Activated CD4-positive, alpha-beta T cell treated with anti-CD3 and anti-CD28 coated beads, Interleukin-2, amount 50 U/mL, for 24 hours (primary cell): ENCODE measurements at places on chromosomes 11 and 22.
A peak's percentile ranks its signal among the peaks of the same experiment; 100 is the strongest.

DNA sequence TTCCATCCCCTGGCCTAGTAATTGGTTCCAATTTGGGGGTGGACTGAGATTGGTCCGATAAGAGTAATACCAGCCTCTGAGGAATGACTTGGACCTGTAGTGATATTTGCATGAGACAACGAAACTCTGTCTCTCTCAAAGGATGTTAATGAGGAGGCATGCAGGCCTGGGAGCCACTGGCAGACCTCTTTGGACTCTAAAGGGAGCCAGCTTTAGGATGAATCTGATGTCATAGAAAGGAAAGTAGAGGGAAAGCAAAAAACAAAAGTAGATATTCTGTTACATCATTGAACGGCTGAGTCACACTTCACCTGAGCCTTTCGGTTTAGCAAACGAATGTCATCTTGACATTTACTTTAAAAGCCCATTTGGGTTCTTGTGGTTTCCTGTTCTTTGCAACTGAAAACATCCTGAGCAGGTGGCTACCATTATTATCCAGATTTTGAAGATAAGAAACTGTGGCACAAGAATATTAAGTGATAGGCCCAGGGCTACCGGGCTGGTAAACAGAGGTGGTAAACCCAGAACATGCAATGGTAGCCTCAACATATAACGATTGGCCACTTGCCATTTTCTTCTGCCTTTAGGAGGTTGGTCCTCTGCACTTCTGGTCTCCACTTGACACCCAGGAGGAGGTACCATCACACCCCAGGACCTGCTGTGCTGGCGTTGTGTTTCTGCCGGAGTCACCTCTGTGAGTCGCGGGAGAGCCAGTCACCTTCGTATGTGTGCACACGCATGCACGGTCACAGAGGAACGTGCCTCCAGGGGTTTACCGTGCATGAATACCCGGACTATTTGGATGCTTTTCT, 42.7 kb downstream of the RTL6 start:
- DNase-seq: peak; percentile 18

DNA sequence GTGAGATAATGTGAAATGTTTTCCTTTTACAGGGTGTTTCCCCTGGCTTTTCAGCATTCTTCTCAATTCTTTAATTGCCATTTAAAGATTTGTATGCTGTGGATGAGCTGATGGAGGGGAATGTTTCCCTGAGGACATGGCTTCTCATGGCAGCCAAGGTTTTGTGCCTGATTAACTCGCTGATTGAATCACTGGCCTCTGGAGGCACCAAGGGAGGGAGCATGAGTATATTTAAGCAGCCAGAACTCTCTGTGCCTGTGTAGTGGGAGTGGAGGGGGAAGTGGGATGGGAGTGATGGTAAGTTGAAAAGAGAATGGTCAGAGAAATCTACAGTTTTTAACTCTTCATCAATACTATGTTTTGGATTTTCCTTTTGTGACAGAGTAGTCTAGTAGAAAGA, 88.7 kb downstream of the STIM1 start:
- no peak for DNase-seq

GRCh38 chr22:38924347-38924952, 33.0 kb upstream of the APOBEC3A start:
- no peak for DNase-seq

DNA sequence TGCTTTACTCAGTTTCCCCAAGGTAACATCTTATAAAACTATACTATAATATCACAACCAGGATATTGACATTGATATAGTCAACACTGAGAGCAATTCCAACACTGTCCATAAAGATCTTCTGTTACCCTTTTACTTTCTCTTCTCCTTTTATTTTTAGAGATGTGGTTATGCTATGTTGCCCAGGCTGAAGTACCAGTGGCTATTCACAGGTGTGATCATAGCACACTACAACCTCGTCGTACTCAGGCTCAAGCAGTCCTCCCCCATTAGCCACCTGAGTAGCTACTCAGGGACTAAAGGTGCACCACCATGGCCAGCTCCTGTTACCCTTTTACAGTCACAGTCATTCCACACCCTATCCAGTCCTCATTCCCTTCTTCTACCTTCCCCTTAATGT, 119.7 kb downstream of the CWF19L2 start:
- no peak for DNase-seq

- DNase-seq: no peak
These were observed 42.4 kb downstream of the OSBP start for GRCh38 chr11:59573216-59573615.

GRCh38 chr11:61198361-61198760, 5.0 kb upstream of the PGA3 start:
- DNase-seq: no peak

- DNase-seq: no peak
These were observed 12.9 kb downstream of the ABTB2 start for GRCh38 chr11:34344768-34345539.

- no peak for DNase-seq
These were observed 134.4 kb downstream of the CTTN start for GRCh38 chr11:70532731-70533130.

DNA sequence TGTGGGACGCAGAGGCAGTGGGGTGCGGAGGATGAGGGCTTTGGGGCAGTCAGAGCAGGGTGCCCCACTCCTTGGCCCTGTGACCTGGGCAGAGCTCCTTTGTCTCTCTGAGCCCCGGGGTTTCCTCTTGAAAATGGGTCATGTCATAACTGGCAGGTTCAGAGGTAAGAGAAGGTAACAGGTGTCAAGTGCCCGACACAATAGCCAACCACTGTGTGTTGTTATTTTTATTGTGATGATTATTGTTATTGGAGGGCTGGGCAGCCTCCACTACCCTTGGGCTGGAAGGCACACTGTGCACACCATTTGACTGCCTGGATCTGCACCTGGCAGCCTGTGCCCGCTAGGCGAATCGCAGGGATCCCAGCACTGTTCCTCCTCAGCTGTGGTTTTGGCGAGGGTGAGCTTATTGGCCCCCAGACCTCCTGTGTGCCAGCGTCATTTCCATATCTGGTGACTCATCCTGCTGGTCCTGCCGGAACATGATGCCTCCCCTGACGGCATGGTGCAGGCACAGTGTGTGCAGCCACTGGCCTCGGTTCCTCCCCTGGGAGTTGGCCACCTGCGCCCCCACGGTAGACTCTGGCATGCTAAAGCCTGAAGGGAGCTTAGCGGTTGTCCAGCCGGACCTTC, 15.4 kb upstream of the SOX10 start:
- DNase-seq: no peak

- no peak for DNase-seq
These were observed 46.4 kb downstream of the ARHGAP20 start for GRCh38 chr11:110665689-110666465.

DNA sequence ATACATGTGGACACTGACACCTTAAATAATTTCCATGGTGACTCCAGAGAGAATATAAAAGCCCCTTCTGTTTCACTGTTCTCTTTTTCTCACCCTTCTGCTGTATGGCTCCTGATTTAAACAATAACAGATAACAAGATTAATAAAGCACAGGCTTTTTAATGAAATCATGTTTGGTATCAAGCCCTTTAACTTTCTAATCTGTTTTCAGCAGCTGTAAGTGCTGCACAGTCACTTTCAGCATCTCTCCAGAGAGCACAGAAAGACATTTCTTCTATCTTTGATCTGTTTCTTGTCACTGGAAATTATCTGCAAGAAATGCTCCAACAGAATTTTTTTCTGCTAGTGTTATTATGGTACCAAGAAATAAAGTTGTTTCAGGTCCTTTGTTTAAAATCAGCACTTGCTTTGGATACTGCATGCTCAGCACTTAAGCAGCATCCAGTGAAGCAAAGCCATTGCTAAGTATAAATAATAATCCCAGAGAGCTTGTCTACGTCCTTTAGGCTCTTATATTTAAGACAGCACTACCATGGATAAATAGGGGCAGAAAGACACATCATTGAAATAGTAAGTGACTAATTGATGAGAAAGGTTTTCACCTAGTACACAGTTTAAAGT, 134.2 kb upstream of the CARD18 start:
- no peak for DNase-seq

- no peak for DNase-seq
These were observed 25.2 kb upstream of the CLDN5 start for GRCh38 chr22:19549428-19549827.

- no peak for DNase-seq
These were observed 92.9 kb upstream of the USP47 start for GRCh38 chr11:11748706-11749365.

DNA sequence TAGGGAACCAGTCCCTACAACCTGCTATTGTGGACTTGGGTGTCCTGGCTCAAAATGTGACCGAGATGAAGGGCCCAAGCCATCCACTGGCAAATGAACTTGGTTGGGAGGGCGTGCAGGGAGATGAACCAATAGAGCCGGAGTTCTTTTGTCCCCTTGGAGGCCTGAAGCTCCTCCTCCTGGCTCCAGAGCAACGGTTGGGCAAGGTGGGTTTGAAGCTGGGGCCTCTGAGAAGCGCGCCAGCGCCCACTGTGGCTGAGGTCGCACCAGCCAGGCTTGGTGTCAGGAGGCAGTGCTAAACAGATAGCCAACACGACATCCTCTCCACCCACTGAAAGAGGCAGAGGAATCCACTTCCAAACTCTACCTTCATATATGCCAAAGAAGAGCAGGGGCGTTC, 36.0 kb upstream of the PACSIN2 start:
- no peak for DNase-seq

DNA sequence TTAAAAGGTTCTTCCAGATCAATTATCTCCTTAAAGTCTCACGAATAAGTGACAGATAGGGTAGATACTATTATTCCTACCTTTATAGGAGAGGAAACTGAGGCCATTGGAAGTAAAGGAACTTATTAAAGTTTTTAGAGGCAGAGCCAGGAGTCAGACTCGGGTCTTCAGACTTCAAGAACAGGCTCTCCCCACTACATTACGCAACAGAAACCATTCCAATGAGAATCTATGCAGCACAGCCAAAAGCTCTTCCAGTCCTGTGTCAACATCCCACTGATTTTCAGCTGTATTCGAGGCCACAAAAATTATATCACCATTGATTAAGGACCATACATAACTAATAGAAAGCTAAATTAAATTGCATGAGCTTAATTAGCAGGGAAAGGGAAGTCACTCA, 77.4 kb downstream of the RELT start:
- DNase-seq: no peak

- DNase-seq: no peak
These were observed 13.1 kb downstream of the ADM start for GRCh38 chr11:10317776-10318526.

DNA sequence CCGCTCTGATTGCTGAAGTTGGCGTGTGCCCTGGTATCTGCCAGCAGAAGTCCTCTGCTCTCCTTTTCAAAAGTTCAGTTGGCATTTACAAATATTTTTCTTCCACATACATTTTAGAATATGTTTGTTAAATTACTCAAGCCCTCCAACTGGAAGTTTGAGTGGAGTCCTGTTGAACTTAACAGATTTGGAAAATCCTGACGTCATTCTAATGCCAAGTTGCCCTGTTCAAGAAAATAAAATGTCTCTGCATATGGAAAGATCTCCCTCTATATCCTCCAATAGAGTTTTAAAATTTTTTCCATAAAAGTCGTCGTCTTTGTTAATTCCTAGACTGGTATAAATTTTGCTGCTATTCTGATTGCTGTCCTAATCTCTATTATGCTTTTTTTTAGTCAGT, 3.3 kb downstream of the KCNQ1OT1 start:
- DNase-seq: no peak

- no peak for DNase-seq
These were observed 6.4 kb downstream of the ENDOD1 start for GRCh38 chr11:95095858-95096587.

DNA sequence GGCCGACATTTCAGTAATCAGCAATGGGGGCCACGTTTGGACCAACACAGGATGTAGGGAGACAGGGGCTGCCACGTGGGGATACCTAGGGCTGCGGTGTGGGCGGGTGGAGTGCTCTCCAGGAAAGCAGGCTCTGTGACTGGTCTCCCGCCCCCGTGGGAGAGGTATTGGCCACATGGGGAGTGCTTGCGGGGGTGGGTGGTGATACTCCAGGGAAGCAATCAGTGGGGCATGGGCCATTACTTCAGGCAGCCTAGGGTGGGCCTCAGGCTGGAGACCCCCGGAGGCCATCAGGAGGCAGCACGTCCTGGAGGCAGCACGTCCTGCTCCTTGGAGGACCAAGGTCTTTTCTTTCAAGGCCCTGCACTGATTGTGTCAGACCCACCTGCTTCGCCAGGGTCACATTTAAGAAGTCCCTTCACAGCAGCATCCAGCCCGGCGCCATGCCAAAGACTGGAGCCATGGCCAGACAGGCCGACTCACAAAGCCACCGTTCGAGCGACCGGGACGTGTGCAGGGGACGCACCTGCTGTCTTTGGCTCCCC, 3.0 kb upstream of the MUC2 start:
- DNase-seq: no peak

GRCh38 chr22:48145738-48146137, 1383.3 kb downstream of the TBC1D22A start:
- no peak for DNase-seq

- no peak for DNase-seq
These were observed 332.8 kb downstream of the MN1 start for GRCh38 chr22:27468712-27469111.

- no peak for DNase-seq
These were observed 15.0 kb downstream of the PTPRJ start for GRCh38 chr11:47995360-47995769.

GRCh38 chr11:128690665-128691101, 3.2 kb upstream of the FLI1 start:
- no peak for DNase-seq

GRCh38 chr11:125226706-125227105, 62.2 kb downstream of the PKNOX2 start:
- no peak for DNase-seq

DNA sequence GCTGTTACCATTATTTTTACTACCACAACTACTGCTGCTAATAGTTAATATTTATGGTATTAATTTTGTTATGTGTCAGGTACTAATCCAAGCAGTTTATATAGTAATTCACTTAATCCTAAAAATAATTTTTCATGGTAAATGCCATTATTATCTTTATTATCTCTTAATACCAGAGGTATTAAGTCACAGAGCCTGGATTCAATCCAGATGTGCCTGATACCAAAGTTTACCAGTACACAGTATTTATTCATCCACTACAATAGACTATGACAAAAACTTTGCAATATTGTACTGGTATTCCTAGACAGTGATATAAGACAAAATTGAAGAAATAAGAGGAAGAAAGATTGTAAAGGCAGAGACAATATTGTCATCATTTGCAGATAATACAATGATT, 24.5 kb downstream of the MAP6 start:
- DNase-seq: no peak

GRCh38 chr11:55967914-55968313, 1.8 kb downstream of the OR10AG1 start:
- DNase-seq: no peak
